ENCODE measurements at places on chromosomes 5 and 9.

GRCh38 chr5:96084874-96085506 is 123.3 kb upstream of the ELL2 start:
- no peak for ATAC-seq

DNA sequence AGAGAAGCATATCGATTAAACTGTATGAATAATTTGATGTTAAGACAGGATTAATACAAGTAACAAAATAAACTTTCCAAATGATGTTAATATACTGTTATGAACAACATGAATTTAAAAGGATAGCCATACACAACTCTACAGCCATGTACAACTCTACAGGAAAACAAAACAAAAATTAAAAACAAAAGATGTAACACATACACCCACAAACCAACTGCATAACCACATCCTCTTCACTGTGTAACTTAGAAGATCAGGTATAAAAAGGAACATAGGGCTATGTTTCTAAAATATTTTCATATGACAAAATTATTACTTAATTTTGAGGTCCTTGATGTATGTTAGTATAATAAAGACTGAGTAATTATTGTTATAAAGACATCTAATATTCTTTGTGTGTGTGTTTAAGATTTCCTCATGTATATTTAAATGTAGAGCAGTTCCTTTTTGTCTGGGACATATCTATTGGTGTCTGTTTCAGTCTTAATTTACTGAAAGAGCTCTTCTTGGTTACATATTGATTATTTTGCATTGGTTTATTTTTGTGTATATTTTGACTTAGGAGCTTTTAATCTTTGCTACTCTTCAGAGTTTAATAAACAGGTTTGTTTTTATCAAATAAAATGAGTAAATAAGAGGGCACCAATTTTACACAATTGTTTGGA is 966.8 kb upstream of the CTNND2 start:
- ATAC-seq: no peak

DNA sequence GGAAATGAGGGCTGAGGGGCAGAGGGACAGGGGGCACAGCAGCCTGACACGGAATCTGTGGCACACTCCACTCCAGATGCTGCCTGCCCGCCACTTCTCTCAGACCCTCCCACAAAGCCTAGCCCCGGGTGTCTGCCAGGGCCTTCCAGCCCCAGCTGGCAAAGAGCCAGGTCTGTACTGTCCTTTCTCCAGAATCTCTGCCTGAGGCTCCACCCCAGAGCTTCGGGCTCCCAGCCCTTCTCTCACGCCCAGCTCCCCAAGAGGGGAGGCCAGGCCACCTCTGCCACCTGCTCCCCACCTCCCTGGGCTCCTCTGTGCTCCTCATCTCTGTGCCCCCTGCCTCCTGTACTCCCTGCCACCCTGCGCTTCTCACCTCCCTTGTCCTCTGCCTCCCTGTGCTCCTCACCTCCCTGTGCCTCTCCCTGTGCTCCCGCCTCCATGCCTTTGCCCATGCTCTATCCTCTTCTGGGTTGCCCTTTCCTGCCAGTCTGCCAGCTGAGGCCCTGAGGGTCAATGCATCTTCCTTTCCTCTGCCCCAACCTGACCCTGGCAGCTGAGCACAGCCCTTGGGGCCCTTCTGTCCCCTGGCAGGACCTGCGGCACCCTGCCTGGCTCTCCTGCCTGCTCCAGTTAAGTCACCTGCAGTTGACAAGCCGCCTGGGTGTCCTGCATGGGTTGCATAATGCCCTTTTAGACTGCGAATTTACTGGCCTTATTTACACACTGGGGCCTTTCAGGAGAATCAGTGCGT is 36.4 kb downstream of the RASGEF1C start:
- no peak for ATAC-seq

DNA sequence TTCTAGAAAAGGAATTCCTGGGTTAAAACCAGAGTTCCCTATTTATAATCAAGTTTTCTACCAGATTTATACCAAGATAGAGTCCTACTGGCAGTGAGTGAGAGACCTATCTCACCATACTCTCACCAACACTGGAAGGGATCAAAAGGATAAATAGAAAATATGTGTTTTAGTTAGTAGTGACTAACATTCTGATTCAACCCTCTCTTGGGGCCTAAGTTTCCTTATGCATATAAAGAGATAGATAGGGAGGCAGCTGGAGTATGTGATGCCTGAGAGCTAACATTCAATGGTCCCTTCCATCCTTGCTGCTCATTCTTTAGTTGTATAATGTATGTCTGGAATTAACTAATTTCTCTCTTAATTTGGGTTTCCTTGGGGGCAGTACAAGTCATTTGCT is 32.0 kb downstream of the CKMT2 start:
- ATAC-seq: no peak

DNA sequence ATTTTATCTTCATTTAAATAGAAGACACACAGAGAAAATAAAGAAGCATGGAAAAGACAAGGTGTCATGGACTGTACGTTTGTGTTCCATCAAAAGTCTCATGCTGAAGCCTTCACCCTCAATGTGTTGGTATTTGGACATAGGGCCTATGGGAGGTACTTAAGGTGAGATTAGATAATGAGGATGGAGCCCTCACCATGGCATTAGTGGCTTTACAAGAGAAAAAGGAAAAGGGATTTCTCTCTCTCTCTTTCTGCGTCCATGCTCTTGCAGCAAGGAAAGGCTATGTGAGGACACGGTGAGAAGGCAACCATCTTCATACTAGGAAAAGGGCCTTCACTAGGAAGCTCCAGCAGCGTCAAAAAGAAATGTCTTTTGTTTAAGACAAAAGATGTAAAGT is 797.0 kb upstream of the CDH10 start:
- no peak for ATAC-seq

DNA sequence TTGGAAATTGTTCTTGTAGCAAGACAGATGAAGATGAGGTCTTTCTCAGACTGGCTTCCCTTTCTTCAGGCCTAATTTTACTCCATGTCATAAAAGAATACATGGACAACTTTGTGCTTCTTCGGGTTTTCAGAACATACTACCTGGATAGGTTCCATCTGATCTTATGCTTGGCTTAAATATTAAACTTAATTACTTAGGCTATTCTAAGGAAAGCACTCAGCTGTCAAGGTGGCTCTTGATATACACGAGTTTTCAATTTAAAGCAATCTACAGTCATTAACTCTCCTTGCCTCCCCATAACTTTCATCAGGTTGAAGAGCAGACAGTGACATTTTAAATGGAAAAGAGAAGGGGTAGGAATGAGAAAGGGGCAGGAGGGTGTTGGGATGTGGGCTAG is 9.5 kb upstream of the PPP3R2 start:
- ATAC-seq: no peak
